T47D (cell line): ENCODE measurements at places on chromosomes 3 and 15.

- DNase-seq: no peak
These were observed 329.7 kb downstream of the RORA start for GRCh38 chr15:60899322-60899966.

DNA sequence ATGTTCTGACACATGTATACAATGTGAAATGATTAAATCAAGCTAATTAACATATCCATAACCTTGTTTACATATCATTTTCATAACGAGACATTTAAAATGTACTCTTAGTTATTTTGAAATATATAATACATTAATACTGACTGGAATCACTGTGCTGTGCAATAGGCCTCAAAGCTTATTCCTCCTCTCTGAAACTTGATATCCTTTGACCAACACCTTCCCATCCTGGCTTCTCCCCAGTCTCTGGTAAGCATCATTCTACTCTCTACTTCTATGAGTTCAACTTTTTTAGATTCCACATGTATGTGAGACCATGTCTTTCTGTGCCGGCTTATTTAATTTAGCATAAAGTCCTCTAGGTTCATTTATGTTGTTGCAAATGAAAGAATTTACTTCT lies 47.1 kb upstream of the IL20RB start:
- no peak for DNase-seq

GRCh38 chr3:115401851-115402501 lies 221.3 kb upstream of the GAP43 start:
- no peak for DNase-seq

GRCh38 chr15:40493089-40493840 lies 22.5 kb downstream of the CHST14 start:
- DNase-seq: no peak

DNA sequence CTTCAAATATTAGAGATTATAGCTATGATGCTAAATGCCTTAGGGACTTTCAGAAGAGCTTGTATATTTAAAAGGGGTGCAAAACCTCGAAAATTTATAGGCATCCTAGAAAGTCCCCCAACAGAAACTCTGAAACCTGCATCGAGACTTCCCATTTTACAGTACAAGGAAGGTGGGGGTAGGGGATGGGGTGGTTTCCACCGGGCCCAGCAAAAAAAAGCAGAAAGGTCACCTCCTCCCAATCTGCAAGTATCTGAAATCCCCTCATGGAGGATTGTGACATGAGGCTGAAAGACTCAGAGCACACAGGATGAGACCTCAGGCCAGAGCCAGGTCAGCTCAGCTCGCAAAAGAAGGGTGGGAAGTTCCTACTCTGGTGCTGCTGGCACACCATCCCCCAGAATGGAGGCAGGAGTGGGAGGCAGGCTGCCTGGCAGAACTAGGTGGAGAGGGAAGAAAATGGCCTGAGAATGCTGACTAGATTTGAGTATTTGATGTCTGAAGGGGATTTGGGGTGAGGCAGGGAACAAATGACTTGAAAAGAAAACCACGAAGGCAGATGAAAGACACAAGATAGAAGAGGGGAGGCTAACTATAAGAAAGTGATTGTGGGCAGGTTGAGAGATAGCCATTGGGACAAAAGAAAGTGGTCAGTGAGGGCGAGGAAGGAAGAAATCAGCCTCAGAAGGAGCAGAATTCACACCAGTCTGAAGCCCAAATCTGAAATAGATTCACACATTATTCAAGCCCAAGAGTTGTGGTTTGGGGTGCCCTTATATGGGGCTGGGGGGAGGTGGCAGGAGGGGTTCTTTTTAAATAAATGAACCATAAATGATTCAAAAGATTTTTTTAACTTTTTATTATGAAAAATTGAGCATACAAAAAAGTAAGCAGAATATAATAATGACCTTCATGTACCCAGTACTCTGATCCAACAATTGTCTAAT lies 22.5 kb upstream of the TSC22D2 start:
- no peak for DNase-seq
